ENCODE measurements at places on chromosomes 7 and 10. TPM values are rescaled to one million over a fixed set of nuclear protein-coding genes. Genes with fewer than 3 reads are reported as not detected.

GRCh38 chr7:142098004-142098403, 13.5 kb upstream of the MGAM2 start:
- no peak for DNase-seq
- no peaks in the 10 kb centered on the region for H3K36me3 ChIP-seq
- no peak overlapping the region for H3K4me3 ChIP-seq
- H3K4me1 ChIP-seq: no peaks in the 10 kb centered on the region
- no peak overlapping the region for H3K27ac ChIP-seq
- H3K27me3 ChIP-seq: no peaks in the 10 kb centered on the region

ICA1 gene
- total RNA-seq: not detected

- DNase-seq: no peak
- no peaks in the 10 kb centered on the region for H3K4me1 ChIP-seq
- H3K27me3 ChIP-seq: no peaks in the 10 kb centered on the region
- H3K36me3 ChIP-seq: peaks cover 17% of the 10 kb centered on the region
- no peak overlapping the region for H3K4me3 ChIP-seq
These were observed 9.9 kb downstream of the GARIN1A start for GRCh38 chr7:128681794-128682537.

CFAP69 gene
- total RNA-seq: 0.72 TPM

DNA sequence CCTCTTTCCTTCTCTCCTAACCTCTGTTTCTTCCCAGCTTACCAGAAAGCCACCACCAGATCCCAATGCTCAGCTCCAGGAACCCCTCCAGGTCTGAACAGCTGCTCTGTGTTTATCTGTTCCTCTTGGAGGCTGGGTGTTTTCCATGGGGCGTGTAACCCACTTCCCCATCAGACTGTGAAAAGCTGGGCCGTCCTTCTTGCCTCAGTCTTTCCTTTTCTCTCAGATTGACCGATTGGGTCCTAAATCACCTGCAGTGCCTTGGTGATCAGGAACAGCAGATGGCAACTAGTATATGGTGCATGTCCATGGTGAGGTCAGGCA, 4.8 kb downstream of the SH3PXD2A start:
- H3K4me1 ChIP-seq: peaks cover 32% of the 10 kb centered on the region
- H3K36me3 ChIP-seq: no peaks in the 10 kb centered on the region
- H3K27ac ChIP-seq: peak overlapping the region; percentile 64

- H3K4me3 ChIP-seq: no peak overlapping the region
These were observed 166.9 kb upstream of the BMPER start for GRCh38 chr7:33738260-33738935.

GRCh38 chr7:67566101-67566500, 569.5 kb downstream of the TYW1 start:
- DNase-seq: no peak
- no peaks in the 10 kb centered on the region for H3K4me1 ChIP-seq
- no peaks in the 10 kb centered on the region for H3K27me3 ChIP-seq
- no peaks in the 10 kb centered on the region for H3K36me3 ChIP-seq
- no peak overlapping the region for H3K4me3 ChIP-seq

COL13A1 gene
- 12.2 TPM for total RNA-seq

ITGB8 gene
- total RNA-seq: 10.8 TPM

PLEKHS1 gene
- total RNA-seq: not detected

MAGI2 gene
- 27.2 TPM for total RNA-seq

SFRP4 gene
- total RNA-seq: not detected

DNA sequence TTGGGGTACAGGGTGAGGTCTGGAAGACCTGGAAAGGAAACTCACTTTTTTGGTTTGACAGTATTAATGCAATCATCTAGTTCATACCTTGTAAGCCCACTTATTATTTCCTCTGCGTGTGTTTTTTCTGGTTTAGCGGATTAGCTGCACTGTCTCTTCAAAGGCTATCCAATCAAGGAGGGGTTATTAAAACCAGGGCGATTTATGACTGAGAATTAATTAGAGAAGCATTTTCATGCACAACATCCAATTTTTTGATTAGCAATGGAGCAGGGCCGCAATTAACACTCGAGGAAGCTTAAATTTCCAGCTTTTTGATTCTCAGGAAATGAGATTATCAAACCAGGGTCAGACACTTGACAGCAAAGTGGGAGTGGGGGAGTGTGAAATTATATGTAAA, 248.9 kb downstream of the EXOC4 start:
- no peaks in the 10 kb centered on the region for H3K36me3 ChIP-seq
- no peaks in the 10 kb centered on the region for H3K27me3 ChIP-seq
- DNase-seq: no peak
- H3K4me1 ChIP-seq: peaks cover 2% of the 10 kb centered on the region
- no peak overlapping the region for H3K27ac ChIP-seq

DNA sequence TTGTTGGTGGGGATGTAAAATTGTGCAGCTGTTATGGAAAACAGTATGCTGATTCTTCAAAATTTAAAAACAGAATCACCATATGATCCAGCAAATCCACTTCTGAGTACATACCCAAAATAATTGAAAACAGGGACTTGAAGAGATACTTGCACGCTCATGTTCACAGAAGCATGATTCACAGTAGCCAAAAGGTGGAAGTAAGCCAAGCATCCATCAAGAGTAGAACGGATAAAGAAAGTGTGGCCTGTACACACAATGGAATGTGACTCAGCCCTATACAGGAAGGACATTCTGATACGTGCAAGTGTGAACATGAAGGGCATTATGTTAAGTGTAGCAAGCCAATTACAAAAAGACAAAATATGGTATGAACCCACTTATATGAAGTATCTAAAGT, 696.7 kb upstream of the CELF2 start:
- no peak overlapping the region for H3K4me3 ChIP-seq
- H3K36me3 ChIP-seq: no peaks in the 10 kb centered on the region
- H3K4me1 ChIP-seq: no peaks in the 10 kb centered on the region
- no peaks in the 10 kb centered on the region for H3K27me3 ChIP-seq
- DNase-seq: peak; percentile 71

LRIT1 gene
- not detected for total RNA-seq

DNA sequence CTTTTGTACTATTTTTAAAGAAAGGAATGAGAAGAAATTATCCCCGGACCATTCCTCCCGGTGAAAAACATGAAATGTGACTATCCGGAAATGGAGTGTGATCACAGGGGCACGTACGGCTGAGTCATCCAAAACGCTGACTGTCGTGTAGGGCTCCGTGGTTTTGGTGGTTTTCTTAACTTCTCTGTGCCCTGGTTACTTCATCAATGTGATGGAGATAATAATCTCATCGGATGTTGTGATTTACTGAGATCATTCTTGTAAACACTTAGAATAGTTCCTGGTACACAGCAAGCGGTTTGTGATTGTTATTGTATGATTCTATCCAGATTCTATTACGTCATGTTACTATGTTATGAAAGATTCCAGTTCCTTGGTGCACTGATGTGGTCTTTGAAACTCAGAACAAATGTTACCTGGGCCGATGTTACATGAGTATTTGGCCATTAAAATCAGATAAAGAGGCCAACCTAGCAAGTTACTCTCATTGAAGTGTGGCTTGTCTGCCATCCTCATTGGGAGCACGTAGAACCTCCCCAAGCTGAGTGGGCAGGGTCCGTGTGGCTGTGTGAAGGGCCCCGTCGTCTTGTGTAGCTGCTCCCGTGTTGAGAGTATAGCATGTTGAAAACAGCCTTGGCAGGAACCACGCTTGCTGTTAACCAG, 99.5 kb downstream of the CAMK1D start:
- peak overlapping the region; percentile 11 for H3K4me3 ChIP-seq
- peak; percentile 94 for DNase-seq
- no peaks in the 10 kb centered on the region for H3K27me3 ChIP-seq
- peak overlapping the region; percentile 78 for H3K27ac ChIP-seq
- H3K4me1 ChIP-seq: peaks cover 4% of the 10 kb centered on the region

DNA sequence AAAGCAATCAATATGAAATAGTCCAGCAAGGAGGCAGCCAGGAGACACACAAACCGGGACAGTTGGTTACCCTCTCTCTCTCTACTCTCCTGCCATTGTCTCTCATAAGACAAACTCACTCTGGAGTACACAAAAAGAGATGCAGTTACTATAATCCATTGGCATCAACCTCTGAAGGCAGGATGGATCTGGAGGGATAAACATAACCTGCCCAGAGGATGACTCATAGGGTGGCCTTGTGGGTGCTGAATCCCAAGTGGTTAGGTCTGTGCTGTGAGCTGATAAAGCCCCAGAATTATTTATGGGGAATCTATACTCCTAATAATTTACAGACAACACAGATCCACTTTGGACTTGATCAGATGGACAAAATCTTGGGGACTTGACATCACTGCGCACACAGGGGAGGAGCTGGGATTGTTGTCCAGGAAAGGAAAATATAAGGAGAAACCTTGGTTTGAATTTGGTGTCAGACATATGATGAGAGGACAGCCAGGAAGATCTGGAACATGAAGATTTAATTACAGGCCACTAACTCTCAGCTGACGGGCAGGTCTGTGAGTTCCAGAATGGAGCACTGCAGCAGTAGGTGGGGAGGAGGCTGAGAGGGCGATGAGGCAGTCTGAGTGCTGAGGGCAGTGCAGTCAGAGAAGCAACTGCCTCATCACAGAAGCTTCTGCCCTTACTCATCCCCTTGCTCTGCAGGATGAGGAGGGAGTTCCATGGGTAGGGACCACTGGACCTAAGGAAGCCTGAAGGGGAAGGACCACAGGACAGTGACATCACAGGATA, 113.9 kb upstream of the PRSS58 start:
- H3K4me1 ChIP-seq: peaks cover 15% of the 10 kb centered on the region
- DNase-seq: no peak
- no peak overlapping the region for H3K27ac ChIP-seq
- H3K36me3 ChIP-seq: no peaks in the 10 kb centered on the region
- no peaks in the 10 kb centered on the region for H3K27me3 ChIP-seq

DNA sequence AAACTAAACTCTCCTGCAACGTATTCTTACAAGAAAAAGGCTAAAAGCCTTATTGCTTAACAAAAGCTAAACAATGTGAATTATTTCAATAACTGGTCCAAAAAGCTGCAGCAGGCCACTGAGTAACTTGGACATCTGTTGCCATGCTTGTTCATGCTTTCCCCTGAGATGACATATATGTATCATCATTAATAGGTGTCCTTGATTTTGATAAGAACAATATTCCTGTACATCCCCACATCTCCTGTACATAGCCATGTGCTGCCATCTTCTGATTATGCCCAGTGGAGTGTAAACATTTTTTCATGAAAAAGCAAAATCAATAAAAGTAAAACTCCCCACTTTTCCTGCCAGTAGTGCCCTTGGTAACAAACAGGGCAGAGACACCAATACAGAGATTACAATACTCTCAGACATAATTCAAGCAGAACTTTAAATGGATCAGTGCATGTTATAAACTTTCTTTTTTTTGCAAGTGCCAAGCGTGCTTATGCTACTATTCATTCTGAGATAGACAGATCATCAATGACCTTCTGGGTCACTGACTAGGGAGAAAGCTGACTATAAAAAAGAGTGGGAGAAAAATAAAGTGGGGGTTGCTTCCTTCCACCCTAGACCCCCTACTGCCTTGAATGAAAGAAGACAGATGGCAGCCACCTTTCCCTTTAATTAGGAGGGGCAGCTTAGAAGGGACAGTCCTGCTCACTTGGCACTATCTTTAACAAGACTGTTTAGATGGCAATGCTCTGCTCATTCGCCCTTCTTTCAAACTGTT, 205.5 kb upstream of the KLF14 start:
- no peaks in the 10 kb centered on the region for H3K27me3 ChIP-seq
- peaks cover 9% of the 10 kb centered on the region for H3K4me1 ChIP-seq
- peak; percentile 59 for DNase-seq
- peak overlapping the region; percentile 91 for H3K27ac ChIP-seq

DNA sequence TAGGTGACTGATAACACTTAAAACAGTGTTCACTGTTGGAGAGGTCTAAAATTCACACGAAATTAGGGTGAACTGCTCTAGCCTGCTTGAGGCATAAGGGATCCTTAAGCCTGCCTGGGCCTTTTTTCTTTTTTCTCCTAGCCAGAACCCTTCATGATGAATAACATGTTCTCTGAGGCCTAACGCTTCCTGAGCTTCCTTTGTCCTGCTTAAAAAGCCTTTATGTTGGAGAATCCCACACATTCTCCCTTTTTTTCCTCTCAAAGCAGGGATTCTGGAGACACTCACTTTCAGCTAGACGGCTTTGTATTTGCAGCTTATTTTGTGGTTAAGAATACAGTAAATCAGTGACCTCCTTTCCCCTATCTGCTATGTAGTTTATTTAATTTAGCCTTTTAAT, 354.7 kb upstream of the PHF14 start:
- no peaks in the 10 kb centered on the region for H3K4me1 ChIP-seq
- H3K36me3 ChIP-seq: no peaks in the 10 kb centered on the region
- DNase-seq: no peak
- H3K4me3 ChIP-seq: no peak overlapping the region
- H3K27ac ChIP-seq: no peak overlapping the region

GRCh38 chr7:120951826-120952225, 1.2 kb downstream of the ING3 start:
- DNase-seq: no peak
- 0 out of 2 replicates have a peak overlapping the region, but pooled peaks have one; percentile 11 for H3K4me3 ChIP-seq
- peaks cover 2% of the 10 kb centered on the region for H3K4me1 ChIP-seq
- H3K27me3 ChIP-seq: no peaks in the 10 kb centered on the region
- no peak overlapping the region for H3K27ac ChIP-seq
- H3K36me3 ChIP-seq: peaks cover 5% of the 10 kb centered on the region

TDRD1 gene
- not detected for total RNA-seq

DNA sequence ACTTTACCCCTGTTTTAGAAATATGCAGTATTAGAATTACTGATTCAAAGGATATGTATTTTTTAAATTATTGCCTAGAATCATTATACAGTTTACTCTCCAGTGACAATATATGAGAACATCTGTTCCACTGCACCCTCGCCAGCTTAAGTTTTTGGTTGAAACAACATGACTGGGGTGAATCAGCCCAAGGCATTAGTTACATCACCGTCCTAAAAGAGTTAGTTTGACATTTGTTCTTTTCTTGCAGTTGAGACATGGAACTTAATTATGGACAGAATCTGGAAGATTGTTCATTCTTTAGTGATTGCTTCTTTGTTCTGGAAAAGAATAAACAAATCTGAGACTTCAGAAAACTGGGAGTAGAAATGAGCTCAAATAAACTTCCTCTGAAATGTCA, 167.3 kb upstream of the DKK1 start:
- no peaks in the 10 kb centered on the region for H3K4me1 ChIP-seq
- DNase-seq: peak; percentile 59
- no peaks in the 10 kb centered on the region for H3K36me3 ChIP-seq
- no peak overlapping the region for H3K4me3 ChIP-seq
- H3K27me3 ChIP-seq: no peaks in the 10 kb centered on the region
- H3K27ac ChIP-seq: no peak overlapping the region

- H3K27ac ChIP-seq: no peak overlapping the region
- no peak overlapping the region for H3K4me3 ChIP-seq
- H3K4me1 ChIP-seq: no peaks in the 10 kb centered on the region
- no peak for DNase-seq
These were observed 106.3 kb downstream of the INPP5A start for GRCh38 chr10:132643709-132644526.

Measured in IMR-90 (cell line).